Activated B cell treated with CpG ODN at 0.5 μM for 24 hours (primary cell): ENCODE measurements at places on chromosomes 12 and 14.

DNA sequence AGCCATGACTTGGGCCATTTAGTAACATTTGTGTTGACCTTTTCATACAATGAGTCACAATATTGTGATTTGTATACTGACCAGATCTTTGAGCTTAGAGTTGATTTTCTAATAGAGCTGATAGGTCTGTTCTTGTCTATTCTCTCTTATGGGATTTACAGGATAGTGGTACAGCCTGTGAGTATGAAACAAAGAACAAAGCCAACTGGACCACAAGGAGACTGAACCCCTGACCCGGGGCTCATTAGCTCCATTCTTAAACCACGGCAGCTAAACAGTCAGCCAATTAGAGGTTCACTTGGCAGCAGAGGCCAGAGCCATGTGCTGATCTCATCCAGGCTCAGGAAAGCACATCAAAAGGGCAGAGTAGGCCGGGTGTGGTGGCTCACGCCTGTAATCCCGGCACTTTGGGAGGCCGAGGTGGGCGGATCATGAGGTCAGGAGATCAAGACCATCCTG, 59.1 kb upstream of the GNPNAT1 start:
- no peak for DNase-seq

DNA sequence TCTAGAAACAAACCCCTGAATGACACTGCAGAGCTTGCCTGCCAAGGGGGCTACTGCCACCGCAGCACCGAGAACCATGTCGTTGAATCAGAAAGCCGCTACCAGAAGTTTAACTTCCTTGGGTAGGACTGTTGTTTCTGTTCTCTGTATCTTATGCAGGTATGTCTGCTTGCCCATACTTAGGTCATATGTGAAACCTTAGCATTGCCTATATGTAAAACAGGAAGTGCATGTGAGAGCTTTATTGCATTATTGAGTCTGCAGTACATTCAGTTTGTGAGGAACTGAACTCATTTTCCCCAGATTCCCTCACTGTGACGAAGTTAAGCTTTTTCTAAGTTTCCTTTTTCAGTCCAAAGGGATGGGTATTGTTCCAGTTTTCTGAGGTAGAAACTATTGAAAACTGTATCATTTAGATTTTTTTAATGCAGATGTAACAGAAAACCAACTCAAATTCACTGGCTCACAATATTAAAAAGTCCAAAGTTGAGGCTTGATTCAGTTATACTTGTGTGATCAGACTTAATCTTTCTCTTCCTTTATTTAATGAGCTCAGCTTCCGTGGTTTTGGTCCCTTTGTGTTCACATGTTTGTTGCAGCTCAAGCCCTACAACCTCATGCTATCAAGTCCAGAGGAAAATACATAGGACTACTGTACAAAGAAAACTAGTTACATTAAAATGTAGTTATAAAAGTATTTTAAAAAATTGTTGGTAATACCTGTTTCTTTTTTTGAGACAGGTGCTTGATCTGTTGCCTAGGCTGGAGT, 6.9 kb downstream of the FBXO34 start:
- DNase-seq = no peak

GRCh38 chr14:101251812-101252442, 309.4 kb upstream of the DIO3 start:
- no peak for DNase-seq

DNA sequence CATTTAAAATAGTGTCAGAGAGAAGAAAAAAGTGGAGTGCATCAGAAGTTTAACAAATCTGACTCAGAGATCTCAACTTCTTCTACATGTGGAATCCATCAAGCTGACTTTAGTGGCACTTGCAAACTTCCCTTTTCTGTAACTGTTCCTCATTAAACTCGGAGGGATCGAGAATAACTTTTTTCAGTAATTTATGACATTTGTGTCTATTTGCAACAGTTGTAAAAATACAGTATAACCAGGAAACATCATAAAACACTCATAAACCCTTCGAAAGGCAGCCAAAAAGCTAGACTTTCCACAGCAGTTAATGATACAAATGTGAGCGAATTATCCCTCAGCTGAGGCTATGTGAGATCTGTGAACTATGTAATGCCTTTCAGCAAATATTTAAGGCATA, 1936.8 kb upstream of the SEL1L start:
- no peak for DNase-seq

DNA sequence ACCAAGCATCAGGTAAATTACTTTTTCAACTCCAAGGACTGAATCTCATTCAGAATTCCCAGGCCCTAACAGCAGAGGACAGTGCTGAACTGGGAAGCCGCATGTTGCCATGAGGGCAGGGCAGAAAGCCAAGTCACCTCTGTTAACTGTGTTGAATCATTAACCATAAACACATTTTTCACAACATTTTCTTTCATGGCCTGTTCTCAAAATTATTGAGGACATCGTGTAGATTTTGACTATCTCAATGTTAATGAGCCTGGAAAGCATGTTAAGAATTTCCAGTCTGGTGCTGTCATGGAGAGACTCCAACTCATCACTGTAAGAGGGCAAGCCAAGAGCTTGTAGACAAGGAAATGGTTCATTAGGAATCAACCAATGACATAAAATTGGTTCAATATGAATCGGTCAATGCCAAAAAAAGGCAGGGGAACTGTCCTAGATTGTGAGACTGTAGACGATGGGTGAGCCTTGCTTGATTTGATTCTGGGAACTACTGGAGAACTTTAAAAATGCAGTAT, 33.7 kb downstream of the CPM start:
- no peak for DNase-seq

GRCh38 chr12:104749545-104749944, 208.5 kb downstream of the SLC41A2 start:
- DNase-seq = no peak

DNA sequence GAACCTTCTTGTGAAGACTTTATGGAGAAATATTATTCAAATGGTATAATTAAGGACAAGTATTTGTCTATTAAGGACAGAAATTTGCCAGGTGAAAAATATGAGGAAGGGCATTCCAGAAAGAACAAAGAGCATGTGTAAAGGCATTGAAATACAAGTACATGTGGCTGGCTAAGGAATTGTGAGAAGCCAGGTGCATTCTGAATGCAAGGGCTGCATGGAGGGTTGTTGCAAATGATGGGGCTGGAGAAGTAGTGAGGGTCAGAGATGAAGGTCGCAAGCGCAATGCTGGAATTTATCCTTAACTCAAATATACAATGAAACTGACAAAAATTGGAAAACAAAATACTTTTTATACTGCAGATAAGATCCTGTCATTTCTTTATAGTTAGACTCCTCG, 437.7 kb downstream of the ADAMTS20 start:
- no peak for DNase-seq

- DNase-seq = no peak
These were observed 75.3 kb upstream of the AMN1 start for GRCh38 chr12:31804185-31804504.

- DNase-seq = no peak
These were observed 67.8 kb downstream of the PELI2 start for GRCh38 chr14:56185992-56186391.

GRCh38 chr12:14950982-14951746, 10.2 kb downstream of the ARHGDIB start:
- DNase-seq = no peak

GRCh38 chr12:58458102-58458501, 462.2 kb downstream of the LRIG3 start:
- no peak for DNase-seq

DNA sequence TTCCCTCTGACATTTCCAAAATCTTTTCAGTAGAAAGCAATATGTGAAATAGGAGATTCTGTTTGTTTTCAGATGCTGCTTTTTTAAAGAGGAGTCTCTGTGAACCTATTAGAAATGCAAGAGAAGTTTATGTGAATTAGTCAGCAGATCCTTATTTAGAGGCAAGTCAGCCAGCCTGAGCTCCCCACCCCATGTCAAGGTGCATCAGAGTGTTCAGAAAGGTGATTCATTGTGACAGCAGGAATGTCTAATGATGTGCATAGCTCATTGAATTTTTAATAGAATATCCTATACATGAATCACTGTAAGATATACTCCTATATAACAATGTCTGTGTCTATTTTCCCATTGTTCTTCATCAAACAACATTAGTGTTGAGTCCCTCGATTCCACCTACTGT, 1222.4 kb upstream of the USP15 start:
- DNase-seq = no peak

DNA sequence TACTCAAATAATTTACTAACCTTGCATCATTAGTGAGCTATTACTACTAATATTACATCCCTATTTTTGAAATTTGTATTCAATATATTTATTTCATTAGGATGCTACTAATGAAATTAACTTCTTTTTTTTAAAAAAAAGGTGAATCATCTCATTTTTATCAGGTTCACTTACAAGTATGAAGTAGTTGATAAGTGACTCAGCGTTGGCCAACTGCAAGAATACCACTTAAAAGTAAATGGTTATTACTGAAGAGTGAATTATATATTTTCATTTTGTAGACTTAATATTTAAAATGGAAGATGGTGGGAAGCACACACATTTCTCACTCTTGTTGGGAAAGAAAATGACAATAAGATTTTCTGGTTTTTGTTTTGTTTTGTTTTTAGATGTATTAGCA, 19.6 kb downstream of the OR4N2 start:
- DNase-seq = no peak

- DNase-seq = no peak
These were observed 230.9 kb upstream of the LRIG3 start for GRCh38 chr12:59151243-59151642.

- DNase-seq = no peak
These were observed 40.6 kb downstream of the SLC15A4 start for GRCh38 chr12:128783129-128783574.

- no peak for DNase-seq
These were observed 209.9 kb upstream of the NOS1 start for GRCh38 chr12:117571321-117571720.

- DNase-seq = no peak
These were observed 111.3 kb downstream of the DYRK2 start for GRCh38 chr12:67759829-67760228.

DNA sequence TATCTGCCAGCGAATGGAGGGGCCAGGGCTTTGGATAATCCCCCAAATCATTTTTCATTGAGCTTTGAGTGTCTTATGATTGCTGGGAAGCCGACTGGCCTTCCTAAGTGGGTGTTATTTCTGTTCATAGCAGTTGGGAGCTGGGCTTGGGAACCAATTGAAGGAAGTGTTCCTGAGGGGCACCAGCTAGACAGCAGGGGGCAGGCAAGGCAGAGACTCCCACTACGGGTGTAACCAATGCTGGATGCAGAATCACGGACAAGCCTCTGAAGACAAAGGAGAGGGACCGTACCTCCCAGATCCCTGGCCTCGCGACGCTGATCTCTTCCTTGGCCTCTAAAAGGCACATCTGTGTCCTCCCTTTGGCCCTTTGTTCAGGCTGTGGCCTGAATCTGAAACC, 149.0 kb upstream of the PRMT8 start:
- DNase-seq = no peak

GRCh38 chr14:73742520-73743238, 28.5 kb upstream of the PNMA1 start:
- no peak for DNase-seq

- DNase-seq = no peak
These were observed 291.3 kb upstream of the ATP2B1 start for GRCh38 chr12:89999699-90000505.

GRCh38 chr12:106113042-106113441, 25.7 kb downstream of the NUAK1 start:
- DNase-seq = no peak

DNA sequence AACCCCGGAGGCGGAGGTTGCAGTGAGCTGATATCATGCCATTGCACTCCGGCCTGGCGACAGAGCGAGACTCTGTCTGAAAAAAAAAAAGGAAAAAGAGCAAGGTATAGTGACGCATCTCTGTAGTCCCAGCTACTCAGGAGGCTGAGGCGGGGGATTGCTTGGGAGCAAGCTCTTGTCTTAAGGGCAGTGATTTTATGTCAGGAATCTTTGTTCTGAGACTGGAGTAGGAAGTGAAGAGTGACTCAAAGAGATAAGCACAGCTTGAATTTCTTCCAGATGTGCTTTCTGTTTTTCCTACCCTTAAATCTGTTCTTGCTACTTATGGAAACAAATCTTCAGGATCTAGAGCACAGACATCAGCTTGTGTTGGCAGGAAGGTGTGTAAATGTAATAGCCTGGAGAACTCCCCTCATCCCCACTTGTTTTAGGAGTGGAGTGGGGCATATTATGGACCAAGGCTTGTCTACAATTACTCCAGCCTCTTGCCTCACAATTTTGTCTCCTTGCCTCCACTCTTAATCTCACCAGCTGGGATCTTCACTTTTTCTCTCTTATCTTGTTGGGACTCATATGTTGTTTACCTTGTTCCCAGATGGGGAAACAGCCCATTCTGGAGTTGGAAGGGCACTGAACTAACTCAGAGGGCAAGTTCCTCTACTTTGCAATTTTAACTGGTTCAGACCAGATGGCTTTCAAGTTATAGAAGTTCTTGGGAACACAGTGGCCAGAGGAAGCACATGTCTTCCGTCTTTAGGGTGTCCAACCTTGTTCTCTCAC, 7.5 kb downstream of the TMED2 start:
- no peak for DNase-seq

GRCh38 chr12:15274561-15274967, 47.7 kb upstream of the PTPRO start:
- no peak for DNase-seq

DNA sequence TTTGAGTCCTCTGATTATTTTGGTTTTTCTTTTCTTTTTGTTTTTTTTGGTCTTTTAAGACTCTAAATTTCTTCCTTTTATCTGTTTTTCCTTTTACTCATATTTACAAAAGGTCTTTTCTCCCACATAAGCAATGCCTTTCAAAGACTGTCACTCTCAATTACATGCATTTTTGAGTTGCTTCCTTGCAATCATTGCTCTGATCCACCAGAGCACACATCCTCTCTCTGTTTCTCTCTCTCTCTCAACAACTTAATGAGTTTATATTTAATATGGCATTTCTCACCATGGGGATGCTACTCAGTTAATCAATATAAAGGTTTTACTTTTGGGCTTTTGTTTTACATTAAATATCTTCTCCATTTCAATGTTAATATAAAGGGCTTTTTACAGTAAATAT, 62.7 kb upstream of the OR10AD1 start:
- no peak for DNase-seq

DNA sequence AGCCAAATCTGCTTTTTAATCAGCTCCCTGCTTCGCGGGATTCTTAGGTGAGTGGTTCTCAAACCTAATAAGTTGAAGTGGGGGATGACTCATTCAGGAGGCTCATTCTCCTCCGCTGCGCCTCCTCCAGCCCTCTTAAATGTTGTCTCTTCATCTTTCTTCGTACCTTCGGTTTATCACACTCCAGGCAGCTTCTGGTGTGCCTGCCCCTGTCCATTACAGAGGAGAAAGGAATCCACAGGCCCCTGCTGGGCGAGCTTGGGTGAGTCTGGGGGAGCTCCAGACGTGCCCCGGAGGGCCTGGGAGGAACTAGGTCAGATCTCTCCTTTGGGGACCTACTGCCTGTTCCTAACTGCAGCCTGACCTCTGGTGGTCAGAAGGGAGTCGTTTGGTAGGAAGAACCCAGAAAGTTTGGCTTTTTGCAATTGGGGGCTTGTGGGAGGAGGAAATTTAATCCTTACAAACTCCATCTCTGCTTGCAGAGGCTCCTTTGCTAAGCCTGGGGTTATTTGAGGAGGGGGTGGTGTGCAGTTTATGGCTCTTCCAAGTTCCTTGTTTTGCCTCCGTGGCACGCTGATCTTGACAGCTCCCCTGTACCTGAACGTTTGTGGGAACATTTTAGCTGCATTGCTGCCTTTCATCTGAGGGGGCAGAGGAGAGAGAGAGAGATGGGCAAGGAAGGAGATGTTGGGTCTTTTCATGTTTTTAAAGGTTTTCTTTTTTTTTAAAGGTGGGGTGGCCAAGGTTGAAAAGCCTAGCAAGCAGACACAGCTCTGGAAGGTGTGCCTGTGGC, 84.1 kb upstream of the GNG2 start:
- DNase-seq = no peak
